ENCODE measurements at places on chromosomes 2 and 18.

- DNase-seq: no peak
- H3K36me3 ChIP-seq: 0 out of 2 replicates have a peak, but pooled peaks cover 3% of the 10 kb centered on the region
- no peak overlapping the region for H3K4me3 ChIP-seq
- H3K27ac ChIP-seq: no peak overlapping the region
- H3K4me1 ChIP-seq: no peaks in the 10 kb centered on the region
Measured at GRCh38 chr2:20241973-20242726, 17.2 kb upstream of the SDC1 start.

DNA sequence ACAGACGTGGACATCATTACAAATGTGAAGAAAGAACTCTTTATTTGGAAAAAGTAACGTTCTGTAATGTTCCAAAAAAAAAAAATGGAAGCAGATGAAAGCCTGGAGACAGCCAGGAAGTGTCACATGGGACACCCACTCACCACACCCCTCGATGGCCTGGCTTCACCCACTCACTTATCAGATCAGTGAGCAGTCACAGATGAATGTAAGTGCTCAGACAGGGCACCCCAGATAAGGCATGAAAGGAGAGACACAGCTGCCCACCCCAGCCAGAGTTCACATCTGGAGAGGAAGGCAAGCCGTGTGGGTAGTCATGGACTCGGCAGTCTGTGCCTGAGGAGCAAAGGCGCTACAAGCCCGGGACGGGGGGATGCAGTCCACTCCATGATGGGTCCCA, 105.2 kb downstream of the SEPTIN10 start:
- DNase-seq: peak; percentile 4
- H3K27ac ChIP-seq: no peak overlapping the region
- peaks cover 9% of the 10 kb centered on the region for H3K36me3 ChIP-seq

- no peak overlapping the region for H3K4me3 ChIP-seq
- peaks cover 8% of the 10 kb centered on the region for H3K4me1 ChIP-seq
- H3K27me3 ChIP-seq: no peaks in the 10 kb centered on the region
- DNase-seq: no peak
- no peak overlapping the region for H3K27ac ChIP-seq
Measured at GRCh38 chr2:205189301-205189700, 493.0 kb upstream of the NRP2 start.

DNA sequence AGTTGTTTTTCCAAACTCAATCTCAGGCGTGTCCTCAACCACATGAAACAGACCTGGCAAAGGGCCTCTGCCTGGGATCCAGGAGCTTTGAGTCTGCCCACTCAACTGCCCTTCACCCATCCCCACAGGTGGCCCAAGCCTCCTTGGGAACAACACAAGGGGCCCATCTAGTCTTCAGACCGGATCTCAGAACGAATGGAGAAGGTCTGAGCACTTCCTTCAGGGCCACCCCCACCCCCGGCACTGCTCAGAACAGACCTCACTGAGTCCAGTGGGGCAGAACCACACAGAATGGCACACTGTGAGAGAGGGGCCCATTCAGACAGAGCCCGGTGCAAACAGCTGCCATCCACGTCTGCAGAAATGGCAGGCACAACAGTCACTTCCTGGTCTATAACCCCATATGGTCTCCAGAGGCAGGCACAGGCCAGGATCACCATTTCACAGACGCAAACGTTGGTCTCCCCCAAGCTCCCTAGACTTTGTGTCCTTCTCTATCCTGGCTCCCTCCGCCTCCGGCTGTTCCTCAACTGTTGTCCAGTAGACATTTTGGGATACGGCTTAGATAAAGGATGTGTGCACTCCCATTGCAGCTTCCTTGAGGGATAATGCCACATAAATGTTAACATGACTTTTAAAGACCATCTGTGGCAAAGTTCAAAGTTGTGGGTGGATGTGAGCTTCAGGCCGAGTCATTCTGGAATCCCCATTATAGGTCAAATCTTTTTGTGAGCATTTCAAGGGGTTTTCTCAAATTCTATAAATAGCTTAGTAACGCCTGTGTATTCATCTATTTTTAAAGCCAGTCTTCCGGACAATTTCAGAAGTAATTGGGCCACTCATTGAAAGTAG, 149.7 kb downstream of the SMAD7 start:
- H3K4me1 ChIP-seq: peaks cover 12% of the 10 kb centered on the region
- peaks cover 60% of the 10 kb centered on the region for H3K36me3 ChIP-seq
- no peaks in the 10 kb centered on the region for H3K27me3 ChIP-seq
- no peak overlapping the region for H3K4me3 ChIP-seq

- H3K36me3 ChIP-seq: no peaks in the 10 kb centered on the region
- H3K4me1 ChIP-seq: no peaks in the 10 kb centered on the region
- no peaks in the 10 kb centered on the region for H3K27me3 ChIP-seq
Measured at GRCh38 chr2:4391013-4391412, 687.6 kb downstream of the DCDC2C start.
